Activated CD4-positive, alpha-beta memory T cell treated with anti-CD3 and anti-CD28 coated beads, Interleukin-2, amount 10 ng/mL, durations not matched to agents 7 days and 5 days (primary cell): ENCODE measurements at places on chromosomes 7 and 10.

GRCh38 chr7:128922496-128923410, 12.2 kb upstream of the KCP start:
- peaks cover 40% of the 10 kb centered on the region for H3K27me3 ChIP-seq
- H3K36me3 ChIP-seq, result no peaks in the 10 kb centered on the region
- H3K27ac ChIP-seq, result no peak overlapping the region
- no peak for DNase-seq
- no peak overlapping the region for H3K4me3 ChIP-seq
- H3K4me1 ChIP-seq, result no peaks in the 10 kb centered on the region

DNA sequence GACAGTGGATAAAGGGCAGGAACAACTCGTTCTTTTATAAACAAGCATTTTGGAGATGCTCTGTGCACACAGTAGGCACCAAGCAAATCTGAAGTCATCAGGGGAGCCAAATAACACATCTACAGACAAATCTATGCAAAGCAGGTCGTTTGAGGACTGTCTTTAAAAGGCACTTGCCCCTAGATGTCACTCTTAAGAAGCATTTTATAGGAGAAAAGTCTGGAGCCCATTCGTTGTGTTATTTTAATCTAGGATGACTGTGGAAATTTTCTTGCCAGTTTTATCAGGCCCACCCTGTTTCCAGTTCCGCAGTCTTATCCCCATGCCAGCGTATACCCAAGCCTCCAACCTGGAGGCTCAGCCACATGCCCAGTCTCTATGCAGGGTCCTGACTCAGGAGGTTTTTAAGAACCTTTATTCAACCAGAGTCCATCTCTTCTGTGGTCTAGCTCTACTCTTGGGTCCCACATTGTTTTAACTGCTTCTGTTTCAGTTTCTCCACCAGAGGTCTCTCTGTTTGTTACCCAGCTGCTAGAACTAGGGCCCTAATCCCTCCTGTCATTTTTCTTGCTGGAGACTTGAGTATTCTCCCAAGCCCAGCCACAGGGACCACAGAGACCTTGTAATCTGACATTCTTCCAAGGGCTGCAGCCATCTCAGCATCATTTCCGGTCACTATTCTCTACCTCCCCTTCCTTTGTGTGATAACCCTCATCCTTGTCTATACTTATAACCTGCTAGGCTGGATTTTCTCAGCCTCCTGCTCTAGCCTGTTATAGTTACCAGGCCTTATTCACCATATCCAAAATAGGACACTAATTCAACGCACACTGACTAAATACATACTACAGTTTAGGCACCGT, 26.7 kb downstream of the PIK3CG start:
- H3K4me1 ChIP-seq, result peaks cover 7% of the 10 kb centered on the region
- DNase-seq, result no peak
- H3K36me3 ChIP-seq, result peaks cover 81% of the 10 kb centered on the region
- H3K27ac ChIP-seq, result no peak overlapping the region

GRCh38 chr10:111491154-111491553, 414.3 kb downstream of the ADRA2A start:
- no peaks in the 10 kb centered on the region for H3K4me1 ChIP-seq
- H3K27ac ChIP-seq, result no peak overlapping the region
- peaks cover 2% of the 10 kb centered on the region for H3K27me3 ChIP-seq
- H3K4me3 ChIP-seq, result no peak overlapping the region
- DNase-seq, result no peak
- H3K36me3 ChIP-seq, result no peaks in the 10 kb centered on the region

DNA sequence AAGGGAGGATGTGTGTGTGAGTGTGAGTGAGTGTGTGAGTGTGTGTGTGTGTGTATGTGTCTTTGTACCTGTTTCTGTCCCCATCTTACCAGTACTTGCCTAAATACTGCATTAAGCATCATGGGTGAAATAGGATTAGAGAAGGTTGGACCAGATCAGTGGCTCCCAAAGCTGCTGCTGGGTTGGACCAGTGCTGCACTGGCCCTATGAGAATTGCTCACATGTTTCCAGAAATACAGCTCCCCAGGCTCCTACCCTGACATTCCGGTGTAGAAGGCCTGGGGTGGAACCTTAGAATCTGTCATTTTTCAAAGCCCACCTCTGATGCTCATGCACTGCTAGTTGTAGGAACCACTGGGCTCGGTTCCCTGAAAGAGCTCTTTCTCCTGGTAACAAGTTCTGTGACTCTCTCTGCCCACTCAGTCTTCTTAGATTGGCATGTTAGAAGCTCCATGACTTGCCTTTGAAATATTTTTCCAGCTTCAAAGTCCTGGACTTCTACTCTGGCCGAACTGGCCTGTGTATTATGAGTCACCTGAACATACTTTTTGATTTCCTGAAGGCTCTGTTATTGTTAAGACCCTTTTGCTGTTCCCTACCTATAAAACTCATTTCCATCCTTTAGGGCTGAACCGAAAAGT, 224.7 kb downstream of the CUX1 start:
- no peaks in the 10 kb centered on the region for H3K36me3 ChIP-seq
- no peak overlapping the region for H3K27ac ChIP-seq
- H3K4me1 ChIP-seq, result no peaks in the 10 kb centered on the region

GRCh38 chr7:24476227-24476626, 97.0 kb upstream of the PALS2 start:
- DNase-seq, result no peak
- no peaks in the 10 kb centered on the region for H3K36me3 ChIP-seq
- no peak overlapping the region for H3K4me3 ChIP-seq
- H3K27ac ChIP-seq, result no peak overlapping the region
- peaks cover 9% of the 10 kb centered on the region for H3K27me3 ChIP-seq

DNA sequence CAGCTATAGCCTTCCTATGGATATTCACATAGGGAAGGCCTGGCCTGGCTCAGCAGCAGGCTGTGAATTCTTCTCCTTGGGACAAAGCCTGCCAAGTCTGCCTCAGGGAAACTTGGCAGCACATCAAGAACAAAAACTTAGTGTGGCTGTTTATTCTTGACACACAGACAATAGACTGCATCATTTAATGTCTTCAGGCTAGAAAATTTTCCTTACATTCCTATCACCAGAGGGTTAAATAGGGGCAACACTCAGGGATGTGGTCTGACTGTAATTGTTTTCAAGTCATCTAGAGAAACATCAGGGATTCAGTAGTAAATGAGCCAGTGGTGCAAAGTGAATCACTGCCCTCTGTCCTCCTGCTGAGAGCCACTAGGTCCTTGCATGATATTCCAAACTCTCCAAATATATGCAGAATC, 137.3 kb downstream of the SEMA3C start:
- no peaks in the 10 kb centered on the region for H3K27me3 ChIP-seq
- no peak overlapping the region for H3K27ac ChIP-seq
- no peak for DNase-seq
